Amniotic epithelial cell (primary cell): ENCODE measurements at places on chromosomes 16 and 17.

DNA sequence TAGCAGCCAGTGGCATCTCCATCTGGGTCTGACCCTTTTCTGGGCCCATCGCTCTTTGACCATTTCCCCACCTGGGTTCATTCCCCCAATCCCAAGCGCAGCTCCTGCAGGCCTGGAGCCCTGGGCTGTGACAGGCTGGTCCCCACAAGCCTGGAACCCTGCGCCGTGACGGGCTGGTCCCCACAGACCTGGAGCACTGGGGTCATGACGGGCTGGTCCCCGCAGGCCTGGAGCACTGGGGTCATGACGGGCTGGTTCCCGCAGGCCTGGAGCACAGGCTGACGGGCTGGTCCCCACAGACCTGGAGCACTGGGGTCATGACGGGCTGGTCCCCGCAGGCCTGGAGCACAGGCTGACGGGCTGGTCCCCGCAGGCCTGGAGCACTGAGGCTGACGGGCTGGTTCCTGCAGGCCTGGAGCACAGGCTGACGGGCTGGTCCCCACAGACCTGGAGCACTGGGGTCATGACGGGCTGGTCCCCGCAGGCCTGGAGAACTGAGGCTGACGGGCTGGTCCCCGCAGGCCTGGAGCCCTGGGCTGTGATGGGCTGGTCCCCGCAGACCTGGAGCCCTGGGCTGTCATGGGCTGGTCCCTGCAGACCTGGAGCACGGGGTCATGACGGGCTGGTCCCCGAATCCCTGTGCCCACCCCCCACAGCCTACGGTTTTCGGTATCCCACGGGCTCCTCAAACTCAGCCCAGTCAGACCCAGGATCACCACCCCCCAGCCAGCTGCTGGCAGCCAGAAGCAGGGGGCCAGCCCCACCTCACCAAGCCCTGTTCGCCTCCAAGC is 16.6 kb downstream of the TMC6 start:
- no peak for DNase-seq

- no peak for DNase-seq
Observed at GRCh38 chr16:72427783-72428331, 255.9 kb upstream of the PMFBP1 start.

- DNase-seq, result peak; percentile 44
Observed at GRCh38 chr17:57211543-57211942, 44.8 kb upstream of the MSI2 start.

- DNase-seq, result no peak
Observed at GRCh38 chr16:86527366-86527765, 17.0 kb downstream of the FOXF1 start.

GRCh38 chr17:57226793-57227192 is 29.5 kb upstream of the MSI2 start:
- no peak for DNase-seq

DNA sequence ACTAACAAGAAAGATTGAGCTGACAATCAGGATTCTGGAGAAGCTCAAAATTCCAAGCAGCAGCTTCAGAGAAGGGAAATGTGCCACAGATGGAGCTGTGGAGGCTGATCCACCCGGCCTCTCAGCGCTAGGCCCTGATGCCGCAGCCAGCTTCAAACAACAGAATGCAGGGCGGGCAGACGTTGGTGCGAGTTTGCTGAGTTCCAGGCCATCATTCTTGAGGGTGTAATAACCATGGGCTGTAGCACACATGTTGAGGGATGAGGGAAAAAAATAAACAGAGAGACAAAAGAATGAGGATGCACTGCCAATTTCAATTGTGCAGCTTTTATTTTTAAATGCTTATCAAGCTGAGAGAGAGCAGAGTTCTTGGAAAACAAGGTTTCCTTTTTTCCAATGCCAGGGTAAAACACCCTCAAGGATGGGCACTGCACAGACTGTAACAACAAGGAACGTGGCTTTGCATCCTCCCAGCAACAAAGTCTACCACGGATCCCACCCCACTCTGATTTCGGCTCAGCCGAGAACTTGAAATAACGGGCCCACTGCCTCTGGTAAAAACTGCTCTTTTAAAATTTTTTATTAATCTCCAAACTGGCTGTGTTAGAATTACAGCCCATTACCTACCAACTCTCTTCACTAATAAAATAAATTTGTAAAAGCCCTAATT is 90.2 kb downstream of the SMG6 start:
- peak; percentile 69 for DNase-seq

DNA sequence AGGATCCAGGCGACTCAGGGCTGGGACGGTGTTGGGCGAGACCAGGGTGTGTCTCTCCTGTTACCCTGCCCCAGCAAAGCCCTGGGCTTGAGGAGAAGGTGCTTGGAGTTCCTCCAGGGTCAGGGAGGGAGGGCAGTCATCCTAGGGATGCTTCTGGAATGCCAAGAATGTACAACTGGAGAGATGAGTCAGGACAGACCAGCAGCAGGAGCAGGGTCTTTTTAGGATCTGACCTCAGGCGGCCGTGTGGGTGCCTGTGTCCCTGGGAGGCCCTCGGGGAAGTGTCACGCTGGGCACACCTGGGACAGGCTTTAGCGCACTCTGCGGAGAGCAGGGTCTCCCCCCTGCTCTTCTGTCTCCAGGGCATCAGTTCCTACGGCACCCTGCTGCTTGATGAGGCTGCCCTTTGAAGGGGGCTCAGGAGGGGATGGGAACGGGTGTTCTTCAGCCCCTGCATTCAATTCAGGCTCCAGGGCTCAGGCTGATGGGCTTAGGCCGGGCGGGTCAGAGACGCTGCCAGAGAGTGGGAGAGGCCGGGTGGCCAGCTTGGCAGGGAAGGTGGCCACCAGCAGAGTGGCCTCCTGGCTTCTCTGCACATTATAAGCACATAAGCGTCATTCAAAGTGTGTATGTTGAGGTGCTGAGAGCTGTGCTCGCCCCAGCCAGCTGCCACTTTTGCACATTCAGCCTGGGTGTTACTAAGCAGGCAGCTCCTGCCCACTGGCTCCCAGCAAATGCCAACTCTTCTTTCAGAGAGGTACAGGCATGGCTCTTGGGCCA is 8.4 kb upstream of the MTSS2 start:
- DNase-seq, result peak; percentile 85
